Muscle of leg (tissue), 16 donors: ENCODE measurements at places on chromosomes 7 and 10. TPM values are rescaled to one million over a fixed set of nuclear protein-coding genes. Genes with fewer than 3 reads are reported as not detected.

DNA sequence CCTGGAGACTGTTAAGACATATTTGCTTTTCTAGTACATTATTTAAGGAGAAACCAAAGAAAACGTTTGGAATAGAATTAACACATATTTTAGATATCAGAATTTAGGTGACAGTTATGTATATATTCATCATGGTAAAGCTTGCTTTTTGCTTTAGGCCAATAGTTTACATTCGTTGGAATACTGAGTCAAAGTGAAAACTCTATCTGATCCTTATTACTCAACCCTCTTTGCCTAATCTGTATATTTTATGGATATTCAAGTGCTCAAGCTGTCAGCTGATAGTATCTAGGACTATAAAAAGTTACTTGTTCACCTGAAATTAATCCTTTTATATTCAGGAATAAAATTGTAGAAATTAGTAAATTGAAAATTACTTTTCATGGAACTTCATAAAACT is 61.1 kb downstream of the VPS50 start:
- DNase-seq: no peak

DNA sequence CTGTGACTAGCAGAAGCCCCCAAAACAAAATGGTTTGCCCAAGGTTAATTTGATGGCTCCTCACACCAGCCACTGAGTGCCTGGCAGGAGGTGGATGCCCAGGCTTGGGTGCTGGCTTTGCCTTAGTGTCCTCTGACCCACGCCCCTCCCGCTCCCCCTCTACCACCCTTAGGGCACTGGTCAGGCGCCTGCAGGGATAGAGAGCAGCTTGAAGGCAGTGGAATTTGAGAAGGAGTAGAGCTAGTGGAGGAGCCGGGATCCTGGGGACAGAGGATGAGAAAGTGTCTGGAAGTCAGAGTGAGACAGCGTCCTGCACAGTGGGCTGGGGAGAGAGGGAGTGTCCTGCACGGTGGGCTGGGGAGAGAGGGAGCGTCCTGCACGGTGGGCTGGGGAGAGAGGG is 139.4 kb downstream of the DNAJB6 start:
- no peak for DNase-seq

DNA sequence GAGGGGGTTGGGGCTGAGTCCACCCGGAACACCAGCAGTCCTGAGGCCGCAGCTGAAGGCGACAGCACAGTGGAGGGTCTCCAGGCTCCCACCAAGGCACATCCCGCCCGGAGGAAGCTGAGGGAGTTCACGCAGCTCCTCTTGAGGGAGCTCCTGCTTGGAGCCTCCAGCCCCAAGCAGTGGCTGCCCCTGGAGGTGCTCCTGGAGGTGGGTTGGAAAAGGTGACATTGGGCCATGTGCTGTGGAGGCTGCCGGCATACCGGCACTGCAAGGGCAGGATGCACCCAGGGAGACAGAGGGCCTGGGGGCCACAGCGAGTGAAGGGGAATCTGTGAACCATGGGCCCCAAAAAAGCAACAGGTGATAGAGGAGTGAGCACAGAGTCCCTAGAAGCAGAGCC is 119.4 kb downstream of the LRRC18 start:
- DNase-seq: no peak

Gene AVPI1
- polyA plus RNA-seq: 6.3 TPM

- peak; percentile 99 for DNase-seq
Measured at GRCh38 chr10:101061624-101062231, at the start of gene KAZALD1. TSS of gene KAZALD1 (plus strand) at chr10:101061989. CDS start at chr10:101062593, 604 bp downstream.

Gene TUBAL3
- 0.18 TPM for polyA plus RNA-seq

DNA sequence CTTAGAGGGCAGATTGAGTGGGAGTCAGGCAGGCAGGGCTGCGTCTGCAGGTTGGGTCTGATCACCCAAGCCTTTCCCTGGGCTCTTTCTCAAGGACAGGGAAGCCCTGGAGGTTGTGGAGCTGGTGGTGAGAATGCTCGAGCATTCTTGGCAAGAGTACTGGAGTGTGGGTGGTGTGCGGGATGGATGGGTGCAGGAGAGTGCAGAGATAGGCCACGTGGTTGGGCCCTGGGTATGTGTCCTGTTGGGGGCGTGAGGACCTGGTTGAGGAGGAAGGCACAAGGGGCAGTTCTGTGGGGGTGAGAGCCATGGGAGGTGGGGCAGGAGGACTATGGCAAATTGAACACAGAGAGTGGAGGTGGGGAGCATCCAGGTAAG is 135.9 kb downstream of the PTPN20 start:
- DNase-seq: no peak

Gene TACC2
- polyA plus RNA-seq: 100 TPM

DNA sequence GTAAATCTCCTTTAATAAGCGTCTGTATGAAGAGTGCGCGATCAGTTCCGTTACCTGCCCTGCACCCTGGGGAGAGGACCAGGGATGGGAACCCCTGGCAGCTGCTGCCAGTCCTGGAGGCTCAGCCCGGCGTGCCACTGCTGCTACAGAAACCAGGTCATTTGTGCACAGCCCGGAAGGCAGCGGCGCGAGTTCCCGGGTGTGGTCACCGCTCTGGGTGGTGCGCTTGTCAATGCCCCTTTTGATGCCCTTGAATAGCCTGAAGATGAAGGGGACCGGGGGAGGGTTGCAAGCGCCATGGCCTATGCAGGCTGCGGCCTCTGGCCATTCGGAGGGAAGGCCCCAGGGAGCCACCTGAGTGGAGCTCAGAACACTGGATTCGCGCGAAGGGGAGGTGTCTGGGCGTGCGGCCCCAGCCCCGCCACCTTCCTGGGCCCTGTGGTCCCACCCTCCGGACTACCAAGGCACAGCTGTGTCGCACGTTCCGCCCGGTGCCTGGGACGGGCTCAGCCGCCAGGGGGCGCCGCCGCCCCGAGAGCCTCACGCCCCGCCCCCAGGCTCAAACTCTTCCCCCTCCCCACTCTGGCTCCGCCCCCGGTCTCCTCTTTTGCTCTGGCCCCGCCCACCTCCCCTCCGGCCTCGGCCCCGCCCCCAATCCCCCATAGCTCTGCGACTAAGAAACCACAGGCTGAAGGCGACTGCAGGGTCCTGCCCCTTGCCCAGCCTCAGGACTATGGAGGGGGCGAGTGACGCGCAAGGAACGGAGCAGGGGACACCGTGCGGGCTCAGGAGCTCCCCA is 16.5 kb downstream of the AP5Z1 start:
- DNase-seq: peak; percentile 85

Gene SPDYE6
- polyA plus RNA-seq: 3.2 TPM

Gene MYO3A
- 0.79 TPM for polyA plus RNA-seq
